ENCODE measurements at places on chromosomes 16 and 17. TPM values are rescaled to one million over a fixed set of nuclear protein-coding genes. Genes with fewer than 3 reads are reported as not detected.

GLTPD2 gene
- polyA plus RNA-seq = 34.4 TPM

ZP2 gene
- 0.27 TPM for polyA plus RNA-seq

CRYM gene
- 4.0 TPM for polyA plus RNA-seq

SPNS3 gene
- 9.2 TPM for polyA plus RNA-seq

CHST5 gene
- 35.6 TPM for polyA plus RNA-seq

UTS2R gene
- 0.04 TPM for polyA plus RNA-seq

TP53TG3B gene
- polyA plus RNA-seq = not detected

CA7 gene
- polyA plus RNA-seq = 12.1 TPM

EME1 gene
- 3.5 TPM for polyA plus RNA-seq

HSPB9 gene
- 0.40 TPM for polyA plus RNA-seq

ZNF594 gene
- 14.6 TPM for polyA plus RNA-seq

ELMO3 gene
- polyA plus RNA-seq = 34.0 TPM

NDUFB10 gene
- 128 TPM for polyA plus RNA-seq

OTOA gene
- polyA plus RNA-seq = 0.13 TPM

CCNF gene
- 6.4 TPM for polyA plus RNA-seq

PERCC1 gene
- 1.3 TPM for polyA plus RNA-seq

YPEL2 gene
- 15.3 TPM for polyA plus RNA-seq

MARCHF10 gene
- polyA plus RNA-seq = 0.15 TPM

Data from large intestine (tissue), 12 donors.